ENCODE measurements at places on chromosomes 3 and 15.

- DNase-seq = no peak
Observed at GRCh38 chr3:47003461-47004368, 24.2 kb downstream of the NBEAL2 start.

GRCh38 chr3:134873789-134874188 lies 78.7 kb downstream of the EPHB1 start:
- DNase-seq = no peak

- DNase-seq = no peak
Observed at GRCh38 chr3:178709051-178709450, 172.8 kb downstream of the KCNMB2 start.

DNA sequence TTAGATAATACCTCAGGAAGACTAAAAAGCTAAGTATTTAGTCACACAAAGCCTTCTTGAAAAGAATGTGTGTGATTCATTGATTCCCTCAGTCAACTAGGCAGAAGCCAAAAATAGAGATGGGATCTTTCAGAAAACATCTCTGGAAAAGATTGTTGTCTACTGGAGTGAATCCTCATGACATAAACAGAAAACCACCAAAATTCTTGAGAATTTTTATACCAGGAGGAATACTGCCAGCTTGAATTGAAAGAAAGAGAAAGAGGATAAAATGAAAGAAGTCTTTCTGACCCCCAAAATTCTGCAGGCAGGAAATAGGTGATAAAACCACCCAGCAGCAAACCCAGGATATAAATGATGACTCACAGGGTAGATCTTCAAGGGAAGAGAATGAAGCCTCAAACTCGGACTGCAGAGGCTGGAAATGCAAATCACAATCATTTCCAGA lies 363.1 kb upstream of the PLSCR5 start:
- DNase-seq = no peak

GRCh38 chr15:48657950-48658591 lies 12.6 kb upstream of the FBN1 start:
- DNase-seq = no peak

GRCh38 chr3:16318176-16318575 lies 53.2 kb downstream of the OXNAD1 start:
- DNase-seq = no peak

DNA sequence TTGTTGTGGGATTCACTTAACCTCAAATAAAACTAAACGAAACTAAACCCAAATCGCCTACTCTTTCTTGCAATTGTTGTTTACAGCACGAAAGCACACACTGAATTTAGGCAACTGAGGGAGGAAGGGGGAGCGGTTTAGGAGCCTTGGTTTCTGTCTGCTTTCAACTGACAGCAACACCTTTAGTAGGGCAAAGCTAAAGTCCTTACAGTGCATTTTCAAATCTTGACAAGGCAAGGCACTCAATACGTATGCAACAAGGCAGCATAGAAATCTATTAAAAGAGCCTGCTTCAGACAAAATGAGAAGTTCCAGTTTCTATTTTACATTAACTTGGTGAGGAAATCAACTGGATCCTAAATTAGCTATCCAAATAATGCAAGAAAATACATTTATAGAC lies 174.6 kb downstream of the CHST2 start:
- no peak for DNase-seq

DNA sequence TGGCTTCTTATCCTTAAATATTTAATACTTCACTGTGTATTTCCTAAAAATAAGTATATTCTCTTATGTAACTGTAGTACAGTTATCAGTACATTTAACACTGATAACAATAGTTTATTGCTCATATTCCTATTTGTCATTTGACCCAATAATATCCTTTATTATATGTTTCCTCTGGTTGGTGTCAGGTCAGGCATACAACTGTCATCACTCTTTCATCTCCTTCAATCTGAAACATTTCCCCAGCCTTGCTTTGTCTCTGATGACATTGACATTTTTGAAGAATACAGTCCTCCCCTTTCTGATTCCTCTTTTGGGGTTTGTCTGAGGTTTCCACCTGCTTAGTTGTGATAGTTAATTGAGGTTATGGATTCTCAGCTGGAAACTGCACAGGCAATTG lies 27.8 kb downstream of the PLEKHO2 start:
- DNase-seq = no peak

- no peak for DNase-seq
Observed at GRCh38 chr3:128051459-128051836, 789 bp upstream of the SEC61A1 start.

- DNase-seq = no peak
Observed at GRCh38 chr3:157122116-157122515, 37.8 kb downstream of the CCNL1 start.

- peak; percentile 11 for DNase-seq
Observed at GRCh38 chr3:89072642-89073041, 34.8 kb upstream of the EPHA3 start.

GRCh38 chr3:100560426-100560825 lies 49.0 kb upstream of the ADGRG7 start:
- no peak for DNase-seq

DNA sequence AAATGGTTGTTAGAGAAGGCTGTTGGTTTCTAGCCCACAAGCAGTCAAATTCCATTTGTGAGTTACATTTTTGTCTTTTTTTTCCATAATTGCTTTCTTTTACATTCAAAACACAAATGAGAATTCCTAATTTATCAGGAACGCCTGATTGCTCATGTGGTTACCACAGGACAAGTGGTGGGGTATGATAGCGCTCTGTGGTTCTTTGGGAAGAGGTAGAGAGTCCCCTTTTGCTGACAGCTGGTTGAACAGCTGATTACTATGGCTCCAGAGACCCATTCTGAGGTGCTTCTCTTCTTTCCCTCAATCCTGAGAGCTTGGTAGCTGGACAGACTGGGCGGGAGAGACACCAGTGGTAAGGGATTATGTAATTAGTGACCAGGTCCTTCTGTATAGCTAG lies 24.4 kb downstream of the CNOT10 start:
- DNase-seq = no peak

- no peak for DNase-seq
Observed at GRCh38 chr3:65408531-65409175, 630.1 kb downstream of the MAGI1 start.

- DNase-seq = peak; percentile 26
Observed at GRCh38 chr15:95494971-95495541, 835.4 kb upstream of the NR2F2 start.

- no peak for DNase-seq
Observed at GRCh38 chr3:132016061-132017041, 18.5 kb downstream of the CPNE4 start.

DNA sequence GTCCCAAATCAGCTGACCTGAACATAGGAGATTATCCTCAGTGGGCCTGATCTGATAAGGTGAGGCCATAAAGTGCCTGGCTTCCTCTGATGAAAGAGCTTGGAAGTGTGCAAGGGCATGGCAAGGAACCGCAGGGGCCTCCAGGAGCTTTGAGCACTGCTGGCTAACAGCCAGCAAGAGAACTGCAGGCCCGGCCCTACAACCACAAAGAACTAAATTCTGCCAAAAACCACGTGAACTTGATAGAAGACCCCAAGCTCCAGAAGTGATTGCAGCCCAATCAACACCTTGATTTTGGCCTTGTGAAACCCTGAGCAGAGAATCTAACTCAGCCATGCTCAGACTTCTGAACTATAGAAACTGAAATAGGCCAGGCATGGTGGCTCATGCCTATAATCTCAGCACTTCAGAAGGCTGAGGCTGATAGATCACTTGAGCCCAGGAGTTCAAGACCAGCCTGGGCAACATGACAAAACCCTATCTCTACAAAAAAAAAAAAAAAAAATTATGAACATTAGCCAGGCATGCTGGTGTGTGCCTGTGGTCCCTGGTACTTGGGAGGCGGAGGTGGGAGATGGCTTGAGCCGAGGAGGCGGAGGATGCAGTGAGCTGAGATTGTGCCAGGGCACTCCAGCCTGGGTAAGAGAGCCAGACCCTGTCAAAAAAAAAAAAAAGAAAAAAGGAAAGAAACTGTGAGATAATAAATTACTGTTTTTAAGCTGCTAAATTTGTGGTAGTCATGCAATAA lies 7.7 kb upstream of the DIS3L start:
- DNase-seq = no peak

Measured in NCI-H1417 treated with DMSO at 0.1 percent for 48 hours (cell line).